Activated T-helper 1 cell treated with anti-CD3 and anti-CD28 coated beads, Interleukin-2, amount 50 U/mL, for 16 hours (primary cell): ENCODE measurements at places on chromosomes 3 and 15.

DNA sequence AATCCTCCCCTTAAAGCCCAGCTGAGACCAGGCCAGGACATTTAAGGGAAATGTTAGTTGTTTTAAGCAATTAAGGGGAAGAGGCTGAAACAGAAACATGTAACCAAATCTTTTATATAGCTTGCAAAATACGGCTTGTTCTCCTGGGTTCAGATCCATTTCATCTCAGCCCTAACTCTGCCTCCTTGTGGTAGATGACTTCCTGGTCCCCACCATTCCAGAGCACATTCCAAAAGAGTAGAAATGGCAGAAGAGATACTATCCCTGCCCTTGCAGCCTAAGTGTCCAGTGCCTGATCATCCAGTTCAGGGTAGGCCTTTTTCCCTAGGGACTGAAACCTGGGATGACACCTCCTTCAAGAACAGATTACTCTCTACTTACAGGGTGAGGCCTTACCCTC is 266.2 kb upstream of the VEPH1 start:
- no peak for DNase-seq

GRCh38 chr15:69783211-69783610 is 314.5 kb downstream of the TLE3 start:
- no peak for DNase-seq

GRCh38 chr15:101521591-101521990 is 32.1 kb upstream of the PCSK6 start:
- no peak for DNase-seq

GRCh38 chr3:126996905-126997304 is 14.0 kb downstream of the PLXNA1 start:
- DNase-seq = no peak

DNA sequence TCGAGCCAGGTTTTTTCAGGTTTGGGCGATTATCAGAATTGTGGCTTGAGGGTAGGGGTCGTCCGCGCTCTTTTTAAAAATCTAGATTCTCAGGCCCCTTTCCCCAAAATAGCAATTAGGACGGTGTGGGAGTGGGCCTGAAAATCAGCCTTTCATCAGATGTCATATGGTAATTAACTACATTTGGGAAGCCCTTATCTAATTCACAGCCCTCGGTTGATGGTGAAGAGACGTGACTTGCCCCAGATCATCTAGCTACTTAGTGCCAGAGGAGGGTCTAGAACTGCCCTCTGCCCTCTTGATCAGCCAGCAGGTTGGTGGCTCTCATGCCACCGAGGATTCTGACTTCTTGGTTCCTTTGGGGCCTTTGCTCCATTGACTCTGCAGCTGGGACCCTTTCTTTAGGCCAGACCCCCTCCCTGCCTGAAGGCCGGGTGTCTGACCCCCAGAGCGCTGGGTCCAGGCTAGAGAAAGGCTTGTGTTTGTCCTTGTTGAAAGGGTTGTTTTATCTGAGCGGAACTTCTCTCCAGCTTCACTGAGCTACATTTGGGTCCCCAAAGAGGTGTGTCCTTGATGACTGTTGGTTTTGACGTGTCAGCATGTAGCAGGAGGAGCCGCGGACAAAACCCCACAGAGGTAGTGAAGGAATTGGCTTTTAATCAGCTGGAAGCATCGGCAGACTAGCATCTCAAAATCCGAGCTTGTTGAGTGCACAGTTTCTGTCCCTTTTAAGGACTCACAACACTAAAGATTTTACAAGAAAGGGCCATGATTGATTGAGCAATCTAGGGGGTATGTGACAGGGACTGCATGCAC is 857 bp downstream of the AEN start:
- no peak for DNase-seq

GRCh38 chr3:26106228-26106627 is 316.3 kb downstream of the OXSM start:
- no peak for DNase-seq

- no peak for DNase-seq
These were observed 27.4 kb downstream of the CALML4 start for GRCh38 chr15:68177742-68178141.

DNA sequence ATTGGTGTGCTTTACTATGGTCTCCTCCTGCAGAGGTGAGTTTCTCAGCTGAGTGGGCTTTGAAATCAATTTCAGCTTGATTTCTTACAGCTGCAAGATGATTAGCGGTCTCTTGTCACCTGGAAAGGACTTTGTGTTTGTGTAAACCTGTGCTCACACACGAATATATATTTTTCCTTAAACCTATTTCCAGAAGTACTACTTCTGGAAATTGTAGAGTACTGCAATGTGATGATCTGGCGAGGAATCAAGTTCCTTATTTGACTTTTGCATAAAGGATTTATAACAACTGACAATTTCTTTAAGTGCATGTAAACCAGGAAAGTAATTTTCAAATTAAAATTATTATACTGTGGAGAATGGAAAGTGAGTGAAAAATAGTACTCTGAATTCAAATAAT is 2.1 kb downstream of the MCTP2 start:
- DNase-seq = no peak

DNA sequence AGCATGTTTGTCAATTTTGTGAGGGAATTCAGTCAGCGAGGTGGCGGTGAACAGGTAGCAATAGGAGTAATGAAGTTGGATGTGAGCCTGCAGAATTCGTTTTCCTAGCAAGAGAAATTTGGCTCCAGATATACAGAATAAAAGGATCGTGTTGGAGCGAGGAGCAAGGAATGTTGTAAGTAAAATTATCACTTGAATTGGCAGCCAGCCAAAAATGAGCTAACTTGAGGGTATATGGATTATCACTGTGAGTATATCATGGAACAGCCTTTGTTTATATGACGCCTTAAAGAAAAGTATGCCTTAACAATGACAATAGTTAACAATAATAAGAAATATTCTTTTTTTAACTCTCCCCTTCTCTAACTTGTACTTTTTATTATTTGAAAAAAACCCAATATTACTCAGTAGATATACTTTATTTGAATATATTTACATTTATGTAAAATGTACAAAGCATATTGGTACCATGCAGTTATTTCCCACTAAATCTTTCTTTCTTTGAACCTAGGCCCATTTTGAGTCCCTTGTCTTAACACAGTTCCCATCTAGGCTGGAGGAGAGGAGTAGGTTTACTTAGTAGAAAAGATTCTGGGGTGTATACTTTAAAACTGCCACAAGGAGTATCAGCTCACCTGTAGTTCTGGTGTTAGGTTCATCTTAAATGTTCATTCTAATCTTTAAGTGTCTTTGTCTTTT is 29.3 kb downstream of the EPHA6 start:
- no peak for DNase-seq
